Umbilical cord (tissue), 2 donors: ENCODE measurements at places on chromosomes 1 and 21.

- DNase-seq, result no peak
These were observed 23.2 kb upstream of the CHIT1 start for GRCh38 chr1:203252678-203253077.

DNA sequence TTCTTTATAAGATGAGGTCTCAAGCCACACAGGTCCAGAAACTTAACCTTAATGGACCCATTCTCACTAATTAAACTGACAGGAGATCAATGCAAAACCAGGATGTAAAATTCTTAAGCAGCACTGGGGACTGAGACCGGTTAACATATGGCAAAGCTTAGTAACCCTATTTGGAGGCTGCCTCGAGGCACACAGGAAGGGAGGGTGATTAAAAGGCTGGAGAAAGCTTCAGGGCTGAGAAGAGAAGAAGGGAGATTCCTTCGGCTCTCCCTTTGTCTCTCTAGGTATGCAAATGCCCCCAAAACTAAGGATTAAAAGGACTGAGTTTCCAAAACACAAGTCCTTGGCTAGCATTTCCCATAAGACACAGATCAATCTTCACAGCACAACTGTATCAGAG, 120.8 kb upstream of the DSCAM start:
- DNase-seq, result no peak

DNA sequence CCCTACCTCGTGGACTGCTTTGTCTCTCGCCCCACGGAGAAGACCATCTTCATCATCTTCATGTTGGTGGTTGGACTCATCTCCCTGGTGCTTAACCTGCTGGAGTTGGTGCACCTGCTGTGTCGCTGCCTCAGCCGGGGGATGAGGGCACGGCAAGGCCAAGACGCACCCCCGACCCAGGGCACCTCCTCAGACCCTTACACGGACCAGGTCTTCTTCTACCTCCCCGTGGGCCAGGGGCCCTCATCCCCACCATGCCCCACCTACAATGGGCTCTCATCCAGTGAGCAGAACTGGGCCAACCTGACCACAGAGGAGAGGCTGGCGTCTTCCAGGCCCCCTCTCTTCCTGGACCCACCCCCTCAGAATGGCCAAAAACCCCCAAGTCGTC, 2.0 kb downstream of the GJA4 start:
- DNase-seq, result no peak

DNA sequence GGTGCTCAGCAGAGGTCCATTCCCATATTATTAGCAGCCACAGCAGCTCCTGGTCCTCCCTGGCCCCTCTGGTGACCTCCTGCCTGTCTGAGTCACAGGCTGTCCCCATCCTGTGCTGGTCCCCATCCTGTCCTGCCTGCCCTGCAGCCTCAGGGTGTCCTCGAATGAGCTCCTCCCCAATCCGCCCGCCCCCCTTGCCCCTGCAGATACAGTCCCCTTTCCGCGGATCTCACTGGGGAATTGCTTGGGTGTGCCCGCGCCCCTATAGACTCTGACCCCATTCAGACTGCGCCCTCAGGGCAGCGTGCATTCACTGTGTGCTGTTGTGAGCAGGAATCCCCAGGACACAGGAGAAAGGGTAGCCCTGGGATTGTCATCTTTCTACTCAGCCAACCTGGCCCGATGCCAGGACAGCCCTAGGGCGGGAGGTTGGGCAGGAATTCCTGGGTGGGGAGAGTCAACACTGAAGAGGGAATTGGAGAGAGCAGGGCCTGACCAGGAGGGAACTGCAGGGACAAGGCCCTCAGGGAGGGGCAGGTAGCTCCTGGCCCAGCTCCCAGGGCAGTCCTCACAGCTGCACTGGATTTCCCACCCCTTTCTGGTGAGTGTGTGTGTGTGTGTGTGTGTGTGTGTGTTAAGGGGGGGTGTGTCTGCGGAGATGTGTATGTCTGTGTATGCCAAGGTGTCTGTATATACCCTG, 1.1 kb upstream of the GUCA2A start:
- peak; percentile 69 for DNase-seq

DNA sequence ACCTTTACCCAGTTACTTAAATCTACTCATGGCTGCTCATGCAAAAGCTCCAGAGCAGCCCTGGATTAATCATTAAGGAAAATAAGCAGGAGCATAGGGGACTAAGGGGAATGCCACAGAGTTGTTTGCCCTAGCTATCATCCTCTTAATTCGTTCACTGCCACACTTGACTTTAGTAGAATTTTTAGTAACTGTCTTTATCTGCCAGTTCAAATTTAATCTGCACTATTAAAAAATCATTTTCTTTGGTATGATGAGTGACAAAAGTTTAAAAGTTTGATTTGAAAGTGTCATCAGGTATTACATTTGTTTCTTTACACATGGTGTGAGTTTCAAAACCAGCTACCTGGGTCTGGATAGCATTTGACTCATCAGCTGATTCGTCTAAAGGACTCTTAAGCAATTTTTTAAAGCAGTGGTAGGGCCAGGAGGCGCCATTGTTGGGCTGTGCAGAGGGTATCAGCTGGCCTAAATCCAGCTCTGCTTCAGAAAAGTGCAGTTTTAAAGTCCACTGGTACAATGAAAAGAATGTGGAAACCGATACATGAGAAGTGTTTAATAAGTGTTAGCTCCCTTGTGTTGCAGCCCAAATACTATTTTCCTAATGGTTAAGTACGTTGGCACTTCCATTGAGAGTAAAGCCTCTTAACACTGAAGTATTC, 69.9 kb upstream of the DR1 start:
- DNase-seq, result no peak

GRCh38 chr1:169078163-169078883, 28.2 kb upstream of the ATP1B1 start:
- DNase-seq, result no peak

- peak; percentile 87 for DNase-seq
These were observed 991 bp downstream of the SELENBP1 start for GRCh38 chr1:151371370-151372057.

- DNase-seq, result no peak
These were observed 13.5 kb downstream of the ETS2 start for GRCh38 chr21:38819051-38819718.

DNA sequence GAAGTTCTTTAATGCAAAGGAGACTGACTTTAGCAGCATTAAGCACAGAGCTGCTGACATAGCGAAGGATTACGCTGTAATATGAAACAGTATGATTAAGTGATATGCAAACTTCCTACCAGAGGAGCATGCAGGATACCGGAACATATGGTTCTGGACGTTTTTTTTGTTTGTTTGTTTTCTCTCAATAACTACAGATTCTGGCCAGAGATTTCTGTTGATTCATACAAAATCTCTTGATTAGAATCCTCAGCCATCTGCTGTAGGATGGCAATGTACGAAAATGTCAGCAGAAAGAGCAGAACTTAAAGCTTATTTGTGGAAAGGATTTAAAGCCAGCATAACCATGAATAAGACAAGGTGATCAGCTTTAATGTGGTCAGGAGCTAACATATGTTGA, 970.7 kb downstream of the KCNT2 start:
- DNase-seq, result peak; percentile 14

GRCh38 chr21:34536311-34536710, 24.3 kb upstream of the KCNE1 start:
- DNase-seq, result no peak

DNA sequence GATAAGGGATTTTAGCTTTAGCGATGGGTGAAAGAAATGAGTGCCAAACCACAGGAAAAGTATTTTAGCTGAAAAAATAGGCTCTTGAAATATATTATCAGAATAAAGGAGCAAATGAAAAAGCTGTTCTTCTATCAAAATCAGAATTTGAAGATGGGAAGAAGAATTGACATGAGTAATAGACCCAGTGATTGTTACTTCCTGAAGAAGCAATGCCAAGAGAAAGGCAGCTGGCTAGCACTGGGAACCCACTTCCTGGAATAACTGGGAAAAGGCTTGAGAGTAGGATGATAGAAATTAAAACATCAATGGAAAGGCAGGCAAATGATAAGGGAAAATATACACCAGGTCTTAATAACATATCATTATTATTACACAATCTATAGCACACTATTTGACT, 29.9 kb upstream of the LYPLAL1 start:
- DNase-seq, result no peak

DNA sequence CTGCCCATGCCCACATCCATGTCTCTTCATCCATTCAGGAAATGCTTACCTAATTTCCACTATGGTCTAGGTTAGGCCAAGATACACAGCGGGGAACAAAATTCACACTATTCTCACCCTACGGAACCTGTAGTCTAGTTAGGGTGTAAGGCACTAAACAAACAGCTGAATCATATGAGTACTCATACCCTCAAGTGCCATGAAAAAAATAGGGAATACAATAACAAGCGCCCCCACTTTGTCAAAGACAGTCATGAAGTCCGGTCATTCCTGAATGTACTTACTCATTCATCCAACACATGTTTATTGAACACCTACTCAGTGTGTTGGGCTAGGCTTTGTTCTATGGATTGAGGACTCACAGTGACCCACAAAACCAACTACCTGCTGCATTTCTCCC, 6.2 kb upstream of the FYB2 start:
- no peak for DNase-seq

- no peak for DNase-seq
These were observed 188.1 kb upstream of the SAMSN1 start for GRCh38 chr21:14734191-14734590.

- no peak for DNase-seq
These were observed 153.3 kb downstream of the NR5A2 start for GRCh38 chr1:200180821-200181220.

- no peak for DNase-seq
These were observed 74.4 kb downstream of the CD58 start for GRCh38 chr1:116496380-116496779.

- DNase-seq, result no peak
These were observed 54.8 kb downstream of the PRKACB start for GRCh38 chr1:84198832-84199231.

GRCh38 chr1:206634365-206635079, 814 bp upstream of the DYRK3 start:
- peak; percentile 95 for DNase-seq

DNA sequence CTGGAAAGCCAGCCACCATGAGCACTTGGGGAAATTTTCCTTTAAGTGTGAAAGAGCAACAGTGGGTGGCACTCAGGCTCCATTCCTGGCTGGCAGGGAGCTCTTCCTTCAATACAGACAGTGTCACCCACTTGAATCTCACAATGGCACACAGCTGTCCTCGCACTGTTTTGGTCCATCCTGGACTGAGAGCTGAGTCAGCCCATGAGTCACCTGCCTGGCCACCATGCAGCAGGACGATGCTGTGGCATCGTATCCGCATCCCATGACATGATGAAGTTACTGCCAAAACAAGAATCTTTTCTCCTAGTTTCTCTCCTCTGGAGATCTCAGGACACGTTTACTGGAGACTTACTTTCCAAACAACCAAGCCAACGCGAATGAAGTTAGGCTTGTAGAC, 6.0 kb downstream of the TMPRSS2 start:
- no peak for DNase-seq

- no peak for DNase-seq
These were observed 113.0 kb downstream of the SMYD3 start for GRCh38 chr1:246394121-246394520.

GRCh38 chr21:16406355-16406754, 676.6 kb downstream of the USP25 start:
- DNase-seq, result no peak

DNA sequence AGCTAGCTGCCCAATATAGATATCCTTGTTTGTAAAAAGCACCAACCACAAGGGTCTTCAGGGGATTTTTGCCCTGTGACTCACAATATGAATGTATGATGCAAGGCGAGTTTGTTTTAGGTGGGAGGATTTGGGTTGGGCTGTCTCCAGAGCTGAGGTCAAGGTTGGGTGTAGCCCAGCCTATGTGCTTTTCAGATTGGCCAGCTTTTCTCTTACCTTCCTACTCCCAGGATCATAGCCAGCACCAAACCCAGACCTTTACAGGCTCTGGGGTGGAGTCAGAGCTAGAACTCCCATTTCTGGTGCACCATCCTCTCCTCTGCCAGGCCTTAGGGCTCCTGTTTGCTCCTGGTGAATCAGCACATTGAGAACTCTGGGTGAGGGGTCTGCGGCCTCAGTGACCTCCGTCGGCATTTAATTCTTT, 55.6 kb upstream of the GCLM start:
- no peak for DNase-seq

- no peak for DNase-seq
These were observed 118.7 kb downstream of the POU2F1 start for GRCh38 chr1:167339405-167339804.
